Panc1 (cell line): ENCODE measurements at places on chromosomes 4 and X. TPM values are rescaled to one million over a fixed set of nuclear protein-coding genes. Genes with fewer than 3 reads are reported as not detected.

PAGE2B gene
- total RNA-seq = not detected

GRCh38 chrX:110667706-110668105 is 127.9 kb downstream of the CHRDL1 start:
- H3K27me3 ChIP-seq = no peaks in the 10 kb centered on the region
- H3K4me3 ChIP-seq = no peak overlapping the region
- DNase-seq = no peak
- H3K36me3 ChIP-seq = no peaks in the 10 kb centered on the region
- no peaks in the 10 kb centered on the region for H3K4me1 ChIP-seq

GRCh38 chr4:150156543-150156942 is 78.3 kb downstream of the DCLK2 start:
- H3K27ac ChIP-seq = no peak overlapping the region
- no peaks in the 10 kb centered on the region for H3K27me3 ChIP-seq
- no peaks in the 10 kb centered on the region for H3K4me1 ChIP-seq
- H3K4me3 ChIP-seq = no peak overlapping the region
- H3K36me3 ChIP-seq = no peaks in the 10 kb centered on the region

DNA sequence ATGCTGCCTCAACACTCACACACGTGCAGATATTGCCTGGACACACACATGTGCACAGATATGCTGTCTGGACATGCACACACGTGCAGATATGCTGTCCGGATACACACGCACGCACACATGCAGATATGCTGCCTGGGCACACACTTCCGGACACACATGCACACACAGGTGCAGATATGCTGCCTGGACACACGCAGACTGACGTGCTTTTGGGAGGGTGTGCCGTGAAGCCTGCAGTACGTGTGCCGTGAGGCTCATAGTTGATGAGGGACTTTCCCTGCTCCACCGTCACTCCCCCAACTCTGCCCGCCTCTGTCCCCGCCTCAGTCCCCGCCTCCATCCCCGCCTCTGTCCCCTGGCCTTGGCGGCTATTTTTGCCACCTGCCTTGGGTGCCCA is 14.7 kb downstream of the FGFRL1 start:
- DNase-seq = no peak
- no peak overlapping the region for H3K4me3 ChIP-seq
- H3K27me3 ChIP-seq = no peaks in the 10 kb centered on the region
- H3K4me1 ChIP-seq = peaks cover 13% of the 10 kb centered on the region

GRCh38 chrX:115561605-115562479 is 868 bp downstream of the PLS3 start:
- peaks cover 43% of the 10 kb centered on the region for H3K4me1 ChIP-seq
- no peaks in the 10 kb centered on the region for H3K27me3 ChIP-seq

GRCh38 chrX:19727887-19728648 is 159.3 kb downstream of the SH3KBP1 start:
- H3K4me3 ChIP-seq = no peak overlapping the region
- H3K4me1 ChIP-seq = no peaks in the 10 kb centered on the region
- H3K27me3 ChIP-seq = no peaks in the 10 kb centered on the region
- no peaks in the 10 kb centered on the region for H3K36me3 ChIP-seq
- DNase-seq = no peak
- no peak overlapping the region for H3K27ac ChIP-seq

NPY1R gene
- not detected for total RNA-seq
